CD4-positive, alpha-beta T cell treated with Interleukin-15 for 4 hours (primary cell): ENCODE measurements at places on chromosomes 7 and 10.

DNA sequence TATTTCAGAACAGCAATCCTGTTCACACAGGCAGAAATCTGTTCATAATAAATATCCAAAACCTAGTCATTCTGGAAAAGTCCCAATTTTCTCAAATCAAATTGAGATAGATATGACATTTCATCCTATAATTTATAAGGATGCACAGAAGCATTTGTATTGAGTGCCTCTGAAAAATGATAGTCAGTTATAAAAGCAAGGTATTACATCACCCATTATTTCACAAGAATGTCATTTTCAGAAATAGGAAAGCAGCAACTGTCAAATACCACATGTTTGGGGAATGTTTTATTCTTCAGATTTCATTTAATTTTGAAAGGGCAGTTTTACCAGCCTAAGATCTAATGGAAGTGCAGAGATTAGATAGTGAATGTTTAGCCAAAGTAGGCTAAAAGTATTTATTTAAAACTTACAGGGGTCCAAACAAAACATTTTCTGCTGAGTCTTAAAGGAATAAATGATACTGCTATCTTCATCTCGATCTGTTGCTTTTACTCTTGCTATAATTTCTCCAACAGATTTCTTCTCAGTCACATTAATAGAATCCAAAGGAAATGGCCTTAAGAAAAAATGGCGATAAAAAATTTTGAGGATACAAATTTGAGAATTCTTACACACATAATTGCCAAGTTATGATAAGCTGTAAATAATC, 185.8 kb downstream of the HGF start:
- no peak for DNase-seq

DNA sequence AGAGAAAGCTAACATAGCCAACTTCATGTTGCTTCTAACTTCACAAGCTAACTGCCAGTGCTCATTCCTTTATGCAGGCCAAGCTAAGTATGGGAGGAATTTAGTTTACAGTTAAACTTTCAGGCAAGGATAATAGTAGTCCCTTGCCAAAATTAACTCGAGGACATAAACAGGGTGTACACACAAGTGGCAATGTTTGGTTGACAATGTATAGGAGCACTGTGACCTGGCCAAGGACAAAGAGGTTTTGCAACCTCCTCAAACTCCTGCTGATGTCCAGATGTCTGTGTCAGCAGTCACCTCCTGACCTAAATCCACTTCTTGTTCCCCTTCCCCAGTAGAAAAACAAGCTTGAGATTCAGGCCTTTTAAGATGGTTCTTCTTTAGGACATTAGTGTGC, 494.6 kb upstream of the KLF6 start:
- no peak for DNase-seq

GRCh38 chr10:89537364-89537763, 2.0 kb upstream of the SLC16A12 start:
- DNase-seq, result no peak

DNA sequence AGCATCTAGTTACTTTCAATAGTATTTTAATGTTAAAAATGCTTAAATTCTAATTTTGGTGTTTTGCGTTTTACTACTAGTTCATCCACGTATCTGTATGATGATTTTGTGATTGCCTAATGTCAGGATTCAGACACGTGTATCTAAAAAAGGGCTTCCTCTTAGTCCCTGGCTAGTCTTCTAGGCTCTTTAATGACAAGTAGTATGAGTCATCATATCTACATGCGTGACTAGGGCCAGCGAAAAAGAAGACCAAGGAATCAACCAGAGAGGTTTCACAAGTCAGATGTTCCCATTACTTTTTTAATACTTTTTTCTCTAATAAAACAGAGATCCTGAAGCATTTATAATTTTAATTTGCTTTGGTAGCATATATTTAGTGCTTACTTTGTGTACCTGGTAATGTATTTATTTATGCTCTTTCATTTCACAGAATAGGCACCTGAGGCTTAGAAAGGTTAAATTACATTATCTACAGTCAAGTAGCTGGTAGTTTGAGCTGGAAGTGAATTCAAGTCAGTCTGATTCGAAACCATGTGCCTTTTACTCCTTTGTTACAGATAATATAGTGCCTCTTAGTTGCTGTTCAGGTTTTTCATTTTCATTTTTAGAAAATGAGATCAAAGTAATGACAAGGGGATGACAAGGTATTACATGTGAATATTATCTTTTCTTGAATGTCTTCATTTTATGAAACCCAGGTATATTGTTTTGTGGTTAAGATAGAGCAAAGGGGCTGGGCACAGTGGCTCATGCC, 140.3 kb downstream of the FOXP2 start:
- DNase-seq, result no peak

DNA sequence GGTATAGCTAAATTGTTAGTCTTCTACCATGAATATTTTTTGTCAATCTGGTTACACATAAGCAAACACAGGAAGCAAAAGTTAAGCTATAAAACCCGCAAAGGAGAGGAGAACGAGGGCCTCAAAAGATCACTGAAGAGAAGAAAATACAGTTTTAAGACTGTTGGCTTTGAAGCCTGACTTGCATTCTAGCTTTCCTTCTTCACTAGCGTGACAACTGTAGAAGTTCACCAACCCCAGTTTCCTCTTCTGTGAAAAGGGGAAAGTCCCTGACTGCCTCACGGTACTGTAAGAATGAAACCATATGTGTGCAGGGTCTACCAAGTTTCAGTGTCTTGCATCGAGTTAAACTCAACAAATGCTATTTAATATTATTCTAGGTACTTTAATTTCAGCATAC, 7.5 kb upstream of the LRRN3 start:
- peak; percentile 73 for DNase-seq

GRCh38 chr7:90923541-90923997, 327.4 kb downstream of the CDK14 start:
- no peak for DNase-seq

DNA sequence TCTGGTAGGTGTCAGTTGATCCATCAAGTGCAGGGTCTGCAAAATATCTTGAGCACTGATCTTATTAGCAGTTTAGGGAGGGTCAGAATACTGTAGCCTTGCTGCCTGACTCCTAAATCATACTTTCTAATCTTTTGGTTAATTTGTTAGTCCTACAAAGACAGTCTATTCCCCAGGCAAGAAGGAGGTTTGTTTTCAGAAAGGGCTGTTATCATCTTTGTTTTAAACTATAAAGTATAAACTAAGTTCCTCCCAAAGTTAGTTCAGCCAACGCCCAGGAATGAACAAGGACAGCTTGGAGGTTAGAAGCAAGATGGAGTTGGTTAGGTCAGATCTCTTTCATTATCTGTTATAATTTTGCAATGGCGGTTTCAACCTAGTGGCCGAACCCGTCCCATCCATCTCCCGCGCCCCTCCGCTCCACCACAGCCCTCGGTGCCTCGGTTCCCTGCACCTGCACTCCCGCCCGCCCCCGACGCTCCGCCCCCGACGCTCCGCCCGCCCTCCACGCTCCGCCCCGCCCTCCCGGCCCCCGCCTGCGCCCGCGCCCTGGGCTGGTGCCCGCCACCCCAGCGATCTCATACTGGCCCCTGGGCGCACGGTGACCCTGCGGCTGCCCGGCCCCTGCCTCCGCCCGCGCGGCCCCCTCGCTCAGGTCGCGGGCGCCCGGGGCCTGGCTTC, at the start of gene ADCK2:
Gene ADCK2, plus strand, starts transcription at position 564 of the 681 bp plus-strand sequence. CDS start 386 bp downstream, outside the sequence.
- DNase-seq, result peak; percentile 53

DNA sequence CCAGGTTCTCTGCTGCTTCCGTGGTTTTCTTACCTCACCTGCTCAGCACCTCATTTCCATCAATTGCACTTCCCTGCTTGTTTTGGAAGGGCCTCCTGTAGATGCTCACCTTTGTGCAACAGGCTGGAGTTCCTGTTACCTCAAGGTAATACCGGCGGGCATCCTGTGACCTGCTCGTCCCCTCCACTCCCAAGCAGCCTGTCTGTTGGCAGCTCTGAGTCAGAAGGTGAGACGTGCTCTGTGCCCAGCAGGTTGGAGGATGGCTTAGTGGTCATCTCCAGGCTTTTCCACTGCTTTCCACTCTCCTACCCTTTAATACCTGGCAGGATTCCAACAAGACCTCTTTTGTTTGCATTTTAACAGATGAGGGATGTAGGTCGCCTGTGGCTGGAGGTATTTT, 86.0 kb downstream of the CAMK1D start:
- DNase-seq, result no peak
